ENCODE measurements at places on chromosomes 3 and 15. TPM values are rescaled to one million over a fixed set of nuclear protein-coding genes. Genes with fewer than 3 reads are reported as not detected.

NT5DC2 gene
- 71.1 TPM for total RNA-seq

LCTL gene
- 12.6 TPM for total RNA-seq

BCL2A1 gene
- 0.59 TPM for total RNA-seq

CLPX gene
- 71.9 TPM for total RNA-seq

ALPK3 gene
- 5.0 TPM for total RNA-seq

ARRDC4 gene
- total RNA-seq: 68.2 TPM

FHIT gene
- total RNA-seq: 1.6 TPM

PLA2G4D gene
- total RNA-seq: not detected

COPB2 gene
- total RNA-seq: 72.4 TPM

PRR20G gene
- total RNA-seq: not detected

RCCD1 gene
- total RNA-seq: 15.9 TPM

SPINT1 gene
- total RNA-seq: 2.9 TPM
